ENCODE measurements at places on chromosomes 16 and 17.

GRCh38 chr17:67834634-67835033 lies 9.3 kb downstream of the BPTF start:
- DNase-seq, result no peak

GRCh38 chr17:76752006-76752405 lies 14.1 kb downstream of the MFSD11 start:
- DNase-seq, result no peak

DNA sequence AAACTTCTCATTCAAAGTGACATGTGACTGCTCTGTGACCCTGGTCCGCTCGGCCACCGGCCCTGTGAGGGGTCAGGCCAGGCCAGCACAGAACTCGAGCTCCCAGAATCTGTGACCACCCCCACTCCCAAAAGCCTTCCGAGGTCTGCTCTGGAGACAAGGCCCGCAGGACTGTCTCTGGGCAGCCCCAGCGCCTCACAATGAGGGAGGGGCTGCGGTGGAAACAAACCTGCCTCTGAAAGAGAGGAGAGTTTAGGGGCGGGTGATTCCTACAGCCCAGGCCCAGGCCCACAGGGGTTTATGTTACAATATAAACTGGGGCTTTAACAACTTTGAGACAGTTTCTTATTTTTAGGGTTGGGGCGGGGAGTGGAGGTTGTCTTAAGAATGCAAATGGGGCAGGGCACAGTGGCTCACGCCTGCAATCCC lies 19.9 kb downstream of the IGFBP4 start:
- no peak for DNase-seq

GRCh38 chr16:80283466-80284392 lies 257.1 kb upstream of the DYNLRB2 start:
- DNase-seq, result no peak
